ENCODE measurements at places on chromosomes 16 and 17.

GRCh38 chr16:68236137-68236825, 354 bp upstream of the ESRP2 start:
- peak; percentile 76 for DNase-seq

- peak; percentile 61 for DNase-seq
Measured at GRCh38 chr17:2076087-2076984, 21.4 kb downstream of the HIC1 start.

GRCh38 chr17:27605409-27605808, 25.6 kb upstream of the LGALS9 start:
- DNase-seq: no peak

DNA sequence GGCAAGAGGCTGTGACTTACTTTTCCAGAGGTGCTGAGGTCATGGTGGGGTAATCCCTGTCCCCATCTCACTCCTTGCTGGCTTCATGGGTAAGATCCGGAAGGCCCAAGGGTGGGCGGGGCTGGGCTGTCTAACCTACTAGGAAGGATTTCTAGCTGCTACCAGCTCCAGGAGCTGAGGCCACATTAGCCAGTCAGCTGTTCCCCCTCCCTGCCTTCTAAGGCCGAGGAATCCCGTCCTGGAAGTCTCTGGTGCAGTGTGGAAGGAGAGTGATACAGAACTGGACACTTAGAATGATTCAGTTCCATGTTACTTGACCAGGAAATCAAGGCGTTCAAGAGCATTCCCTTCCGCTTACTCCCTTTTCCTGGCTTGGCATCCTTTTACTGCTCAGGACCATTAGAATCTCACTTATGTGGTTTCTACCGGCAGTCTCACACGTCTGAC, 8.9 kb downstream of the GNGT2 start:
- DNase-seq: no peak

DNA sequence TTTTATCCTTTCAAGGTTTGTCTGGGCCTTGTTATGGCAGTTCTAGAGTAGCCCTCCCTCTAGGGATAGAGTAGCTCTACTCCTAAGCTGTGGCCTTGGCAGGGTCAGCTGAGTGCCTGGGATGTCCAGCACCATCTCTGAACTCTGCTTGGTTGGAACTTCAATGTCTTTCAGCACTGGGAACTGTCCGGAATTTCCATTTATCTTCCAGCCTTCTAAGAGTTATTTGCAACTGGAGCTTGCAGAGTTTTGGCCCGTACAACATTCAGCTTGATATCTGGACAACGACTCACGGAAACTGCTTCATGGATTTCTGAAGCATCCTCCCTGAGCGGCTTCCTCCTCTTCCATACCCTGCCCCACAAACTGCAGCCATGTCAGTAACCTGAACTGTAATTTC, 22.9 kb downstream of the MMD start:
- no peak for DNase-seq

DNA sequence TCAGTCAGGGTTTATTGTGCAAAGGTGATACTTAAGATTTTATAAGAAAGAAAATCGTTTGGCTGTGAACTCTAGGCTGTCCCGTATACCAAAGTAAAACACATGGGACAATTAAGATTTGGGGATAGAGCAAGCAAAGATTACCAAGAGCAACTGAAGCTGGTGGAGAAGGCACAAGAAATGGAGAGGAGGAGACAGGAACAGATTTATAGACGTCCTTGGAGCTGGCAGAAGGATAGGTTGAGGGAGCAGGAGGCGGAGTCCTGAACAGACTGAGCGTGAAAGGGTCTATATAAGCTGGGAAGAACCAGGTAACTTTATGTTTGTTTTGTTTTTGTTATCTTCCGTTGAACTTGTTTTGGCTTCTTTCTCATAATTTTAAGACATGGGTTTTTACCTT, 3.8 kb downstream of the TNRC6C start:
- no peak for DNase-seq

DNA sequence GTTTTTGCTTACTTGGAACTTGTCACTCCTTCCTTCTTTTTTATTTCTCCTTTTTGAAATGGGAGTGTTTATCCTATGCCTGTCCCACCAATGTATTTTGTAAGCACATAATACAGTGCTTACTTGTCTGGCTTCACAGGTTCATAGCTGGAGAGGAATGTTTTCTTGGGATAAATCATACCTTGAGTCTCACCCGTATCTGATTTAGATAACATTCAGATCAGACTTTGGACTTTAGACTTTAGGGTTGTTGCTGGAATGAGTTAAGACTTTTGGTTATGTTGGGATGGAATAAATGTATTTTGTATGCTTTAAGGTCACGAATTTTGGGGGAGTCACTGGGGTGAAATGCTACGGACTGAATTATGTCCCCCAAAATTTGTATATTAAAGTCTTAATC, 13.0 kb upstream of the LRRC75A start:
- no peak for DNase-seq

DNA sequence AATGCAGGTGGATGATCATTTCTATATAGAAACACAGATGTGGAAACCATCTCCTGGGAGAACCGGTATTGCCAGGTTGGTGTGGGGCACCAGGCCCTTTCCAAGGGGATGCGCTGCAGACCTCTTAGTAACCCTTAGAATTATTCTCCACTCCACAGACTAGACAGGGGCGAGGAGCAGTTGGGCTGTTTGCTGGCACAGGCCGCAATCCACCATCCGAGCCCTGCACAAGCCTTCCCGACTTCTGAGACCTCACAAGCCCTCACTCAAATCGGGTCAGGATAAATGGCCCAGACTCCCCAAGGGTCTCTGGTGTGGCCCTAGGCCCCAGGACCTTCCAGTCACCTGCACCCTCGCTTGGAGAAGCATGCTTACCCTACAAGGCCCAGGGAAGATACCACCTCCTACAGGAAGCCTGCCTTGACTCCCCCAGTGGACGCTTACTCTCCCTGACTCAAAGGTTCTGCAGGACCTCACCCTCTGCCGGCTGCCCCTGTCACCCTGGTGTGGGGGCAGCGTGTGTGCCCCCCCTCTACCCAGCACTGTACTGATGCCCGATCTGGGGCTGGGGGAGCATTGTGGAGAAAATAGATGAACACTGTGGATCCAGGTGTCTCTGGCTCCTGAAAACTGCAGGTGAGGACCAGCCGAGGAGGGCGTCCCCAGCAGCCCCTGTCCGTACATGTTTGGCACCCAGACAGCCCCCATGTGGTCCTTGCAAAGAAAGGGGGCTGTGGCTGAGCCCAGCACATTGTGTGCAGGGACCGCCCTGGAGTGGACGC, 49.8 kb upstream of the ACSF3 start:
- DNase-seq: no peak

GRCh38 chr16:75311383-75311938, 60.0 kb upstream of the BCAR1 start:
- no peak for DNase-seq

GRCh38 chr16:27439271-27440018, 37.5 kb downstream of the IL21R start:
- DNase-seq: no peak

DNA sequence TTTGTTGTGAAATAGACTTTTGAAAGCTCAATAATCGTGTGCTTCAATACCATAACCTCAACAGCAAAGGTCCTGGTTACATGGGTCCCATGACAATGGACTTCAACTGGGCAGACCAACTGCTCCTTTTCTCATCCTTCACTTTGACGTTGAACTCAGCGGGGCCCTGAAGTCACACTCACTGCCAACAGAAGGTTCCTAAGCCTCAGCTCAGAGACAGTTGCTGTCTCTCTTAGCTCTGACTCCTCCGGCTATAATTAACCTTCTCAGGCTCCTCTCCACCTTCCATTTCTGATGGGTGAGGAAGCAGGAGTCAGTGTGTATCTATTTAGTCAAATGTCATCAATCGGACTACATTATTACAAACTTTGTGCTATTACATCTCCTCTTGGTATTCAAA, 23.8 kb downstream of the MPP3 start:
- DNase-seq: no peak

DNA sequence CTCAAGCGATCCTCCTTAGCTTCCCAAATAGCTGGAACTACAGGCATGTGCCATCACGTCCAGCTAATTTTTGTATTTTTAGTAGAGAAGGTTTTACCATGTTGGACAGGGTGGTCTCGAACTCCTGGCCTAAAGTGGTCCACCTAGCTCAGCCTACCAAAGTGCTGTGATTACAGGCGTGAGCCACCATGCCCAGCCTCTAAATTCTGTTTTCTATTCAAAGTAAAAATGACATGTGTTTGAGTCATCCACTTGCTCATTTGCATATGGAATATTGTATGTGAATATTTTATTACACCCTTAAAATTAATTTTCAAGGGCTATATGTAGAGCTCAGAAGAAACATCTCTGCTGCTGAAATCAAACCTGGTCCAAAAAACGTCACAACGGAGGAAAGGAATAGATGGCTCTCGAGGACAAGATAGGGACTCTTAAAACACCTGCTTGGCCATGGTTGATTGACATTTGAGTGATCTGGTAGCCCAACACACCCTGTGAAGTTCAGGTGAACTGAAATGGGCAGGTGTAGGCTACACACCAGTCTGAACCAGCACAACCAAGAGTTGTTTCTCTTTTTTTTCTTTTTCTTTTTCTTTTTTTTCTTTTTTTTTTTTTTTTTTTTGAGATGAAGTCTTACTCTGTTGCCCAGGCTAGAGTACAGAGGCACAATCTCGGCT, 51.1 kb downstream of the SF3B3 start:
- DNase-seq: no peak

DNA sequence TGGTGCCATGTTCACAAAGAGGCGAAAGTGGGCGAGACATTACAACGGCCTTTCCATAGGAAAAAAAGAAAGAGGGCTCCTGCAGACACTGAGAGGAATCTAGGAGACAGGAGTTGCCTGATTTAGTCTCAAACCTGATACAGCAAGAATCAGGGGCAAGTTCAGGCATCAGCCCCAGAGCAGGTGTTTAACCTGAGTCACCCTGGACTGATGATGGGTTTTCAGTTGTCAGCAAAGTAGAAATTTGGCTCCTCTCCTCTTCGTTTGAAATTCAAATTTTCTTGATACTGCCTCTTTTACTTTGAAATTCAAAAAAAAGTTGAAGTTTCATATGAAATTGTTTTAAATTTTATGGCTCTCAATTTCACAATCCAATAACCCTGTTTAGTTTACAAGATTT, 189.5 kb downstream of the ABCC12 start:
- DNase-seq: no peak

DNA sequence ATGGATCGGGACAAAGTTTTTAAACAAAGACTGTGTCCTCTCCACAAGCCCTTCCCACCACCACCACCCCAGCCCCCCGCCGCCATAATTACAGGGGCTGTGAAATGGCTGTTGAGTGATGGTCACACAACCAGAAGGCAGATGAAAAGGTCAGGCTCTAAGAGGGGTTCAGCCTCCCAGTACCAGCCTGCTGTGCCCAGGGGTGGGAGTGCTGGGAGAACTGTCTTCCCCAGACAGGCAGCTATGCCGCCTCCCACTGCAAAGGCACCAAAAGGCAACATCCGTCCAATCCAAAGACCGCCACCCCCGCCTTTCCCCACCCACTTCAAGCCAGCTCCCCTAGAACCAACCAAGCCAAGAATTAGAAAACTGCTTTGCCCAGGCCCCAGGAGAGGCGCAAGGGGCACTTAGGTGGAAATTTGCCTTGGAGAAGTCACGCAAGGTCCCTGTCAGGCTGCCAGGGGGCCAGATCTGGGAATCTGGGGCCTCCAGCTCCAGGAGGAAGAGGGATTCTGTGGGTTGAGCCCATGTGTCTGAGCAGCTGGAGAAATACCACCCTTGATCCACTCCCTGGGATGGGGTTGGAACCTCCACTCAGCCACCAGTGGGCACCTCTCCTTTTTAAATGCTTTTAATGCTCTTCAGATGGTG, 14.4 kb downstream of the CARHSP1 start:
- no peak for DNase-seq

- peak; percentile 7 for DNase-seq
Measured at GRCh38 chr16:23527961-23528643, 17.8 kb upstream of the GGA2 start.

DNA sequence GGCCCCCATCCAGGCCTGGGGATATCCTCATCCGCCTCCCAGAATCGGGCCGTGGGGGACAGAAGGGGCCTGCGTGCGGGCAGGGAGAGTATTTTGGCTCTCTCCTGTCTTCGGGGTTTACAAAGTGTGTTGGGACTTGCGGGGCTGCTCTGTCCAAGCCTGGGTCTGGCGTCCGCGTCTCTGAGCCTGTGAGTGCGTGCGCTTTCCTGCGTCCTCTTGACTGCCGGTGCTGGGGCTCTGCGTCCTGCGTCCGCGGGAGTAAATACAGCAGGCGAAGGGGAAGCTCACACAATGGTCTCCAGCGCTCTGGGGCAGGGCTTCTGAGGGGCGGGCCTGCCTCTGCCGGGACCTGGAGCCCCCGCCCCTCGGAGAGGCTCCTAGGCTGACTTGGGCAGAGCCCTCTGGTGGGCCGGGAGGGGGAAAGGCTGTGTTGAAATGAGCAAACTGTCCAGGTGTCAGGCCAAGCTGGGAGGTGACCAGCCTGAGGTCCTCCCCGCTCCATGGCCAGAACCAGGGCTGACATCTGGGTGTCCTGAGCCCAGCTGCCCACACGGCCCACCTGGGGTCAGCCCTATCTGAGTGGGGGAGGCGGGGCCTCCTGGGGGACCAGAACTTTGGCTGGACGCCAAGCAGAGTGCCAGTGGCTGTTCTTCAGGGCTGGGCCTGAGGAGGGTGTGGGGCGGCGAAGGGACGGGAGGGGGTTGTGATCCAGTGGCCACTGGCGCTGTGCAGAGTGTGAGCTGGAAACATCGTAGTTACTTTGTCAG, 233.6 kb downstream of the SEC14L1 start:
- peak; percentile 89 for DNase-seq

GRCh38 chr17:76000755-76001521, at the start of gene CDK3:
TSS of gene CDK3 (plus strand) at chr17:76000855. CDS start at chr17:76001426, 571 bp downstream.
- no peak for DNase-seq

DNA sequence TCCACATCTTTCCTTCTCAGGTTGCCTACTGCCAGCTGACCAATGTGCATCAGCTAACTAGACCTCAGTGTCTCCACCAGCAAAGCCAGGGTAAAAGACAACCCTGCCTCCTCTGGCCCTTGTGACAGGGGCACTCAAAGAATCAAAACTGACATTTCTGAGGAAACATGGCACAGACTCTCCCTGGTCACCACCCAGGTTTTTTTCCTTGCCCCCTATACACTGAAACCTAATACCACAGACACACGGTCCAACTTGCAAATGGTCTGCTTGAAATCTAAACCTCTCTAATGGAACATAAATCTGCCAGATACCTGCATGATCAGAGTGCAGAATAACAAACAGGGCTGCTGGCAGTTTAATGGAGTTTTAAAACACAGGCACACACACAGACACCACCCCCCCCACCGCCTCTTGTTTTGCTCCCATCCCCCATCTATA, 19.5 kb upstream of the CORO6 start:
- DNase-seq: peak; percentile 52

GRCh38 chr16:84179612-84180320, 7.1 kb downstream of the TAF1C start:
- DNase-seq: no peak

GRCh38 chr17:81612172-81612970, 24.5 kb downstream of the NPLOC4 start:
- DNase-seq: no peak

- DNase-seq: no peak
Measured at GRCh38 chr16:50166511-50167500, 13.7 kb downstream of the TENT4B start.

GRCh38 chr16:57486858-57487834, 853 bp upstream of the DOK4 start:
- DNase-seq: no peak

GRCh38 chr17:54235571-54235970, 412.8 kb downstream of the KIF2B start:
- no peak for DNase-seq
